CD4-positive, alpha-beta T cell treated with Interleukin-2 at 100 ng/mL for 4 hours (primary cell): ENCODE measurements at places on chromosomes 6 and 20.

- no peak for DNase-seq
Measured at GRCh38 chr6:15970517-15970916, 158.4 kb upstream of the MYLIP start.

DNA sequence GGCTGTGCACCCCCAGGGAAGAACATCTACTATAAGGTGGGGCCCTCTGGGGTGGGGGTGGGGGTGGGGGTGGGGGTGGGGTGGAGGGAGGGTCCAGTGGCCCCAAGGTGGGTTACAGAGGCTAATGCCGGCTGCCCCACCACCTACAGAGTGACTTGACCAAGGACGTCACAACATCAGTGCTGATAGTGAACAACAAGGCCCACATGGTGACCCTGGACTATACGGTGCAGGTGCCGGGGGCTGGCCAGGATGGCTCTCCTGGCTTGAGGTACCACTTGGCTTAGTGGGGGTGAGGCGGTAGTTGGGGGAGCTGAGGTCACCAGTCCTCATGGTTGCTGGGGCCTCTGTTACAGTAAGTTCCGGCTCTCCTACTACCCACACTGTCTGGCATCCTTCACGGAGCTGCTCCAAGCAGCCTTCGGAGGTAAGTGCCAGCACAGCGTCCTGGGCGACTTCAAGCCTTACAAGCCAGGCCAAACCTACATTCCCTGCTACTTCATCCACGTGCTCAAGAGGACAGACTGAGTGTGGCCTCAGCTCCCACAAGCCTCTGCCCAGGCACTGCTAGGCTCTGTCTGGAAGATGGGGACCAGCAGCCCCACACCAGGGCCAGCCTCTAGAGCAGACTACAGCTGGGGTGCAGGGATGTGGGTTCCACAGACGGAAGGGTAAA lies 2.8 kb downstream of the GNMT start:
- no peak for DNase-seq

DNA sequence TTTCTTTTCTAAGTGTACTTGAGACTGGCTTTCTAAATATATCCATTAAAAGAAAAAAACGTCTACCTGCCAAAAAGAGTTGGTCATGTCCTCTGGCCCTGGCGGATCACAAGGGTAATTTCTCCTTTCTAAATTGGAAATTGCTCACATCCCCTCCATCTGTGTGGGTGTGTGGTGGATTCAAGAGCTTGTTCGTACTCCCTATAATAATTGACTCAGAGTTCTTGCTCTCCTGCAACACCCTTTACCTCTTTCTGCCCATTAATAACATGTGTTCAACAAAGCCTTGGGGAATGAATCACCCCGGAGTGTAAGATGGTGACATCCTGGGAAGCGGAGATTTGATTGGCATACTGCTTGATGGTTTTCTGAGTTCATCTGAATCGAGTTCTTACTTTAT lies 263.8 kb downstream of the ALDH8A1 start:
- no peak for DNase-seq

DNA sequence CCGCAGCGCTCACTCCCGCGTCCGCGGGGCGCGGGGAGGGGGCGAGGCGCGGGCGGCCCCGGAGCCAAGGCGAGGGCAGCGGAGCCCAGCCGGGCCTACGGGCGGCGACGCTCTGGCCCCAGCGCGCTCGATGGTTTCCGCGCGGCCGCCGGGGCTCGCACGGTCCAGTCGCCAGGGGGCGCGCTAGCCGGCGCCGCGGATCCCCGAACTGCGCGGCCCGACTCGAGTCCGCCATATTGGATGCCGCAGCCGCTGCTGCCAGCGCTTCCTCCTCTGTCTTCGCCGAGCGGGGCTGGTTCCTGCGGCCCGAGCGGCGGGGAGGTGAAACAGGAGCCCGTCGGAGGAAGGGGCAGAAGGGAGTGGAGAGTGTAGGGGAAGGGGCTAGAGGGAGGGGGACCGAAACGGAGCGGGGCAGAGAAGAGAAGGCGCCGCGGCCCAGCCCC lies at the start of gene SCAF8:
TSS of gene SCAF8 (plus strand) at position 234 of the 443 bp plus-strand sequence. CDS start 485 bp downstream, outside the sequence.
- peak; percentile 85 for DNase-seq
